ENCODE measurements at places on chromosomes 5 and 9.

DNA sequence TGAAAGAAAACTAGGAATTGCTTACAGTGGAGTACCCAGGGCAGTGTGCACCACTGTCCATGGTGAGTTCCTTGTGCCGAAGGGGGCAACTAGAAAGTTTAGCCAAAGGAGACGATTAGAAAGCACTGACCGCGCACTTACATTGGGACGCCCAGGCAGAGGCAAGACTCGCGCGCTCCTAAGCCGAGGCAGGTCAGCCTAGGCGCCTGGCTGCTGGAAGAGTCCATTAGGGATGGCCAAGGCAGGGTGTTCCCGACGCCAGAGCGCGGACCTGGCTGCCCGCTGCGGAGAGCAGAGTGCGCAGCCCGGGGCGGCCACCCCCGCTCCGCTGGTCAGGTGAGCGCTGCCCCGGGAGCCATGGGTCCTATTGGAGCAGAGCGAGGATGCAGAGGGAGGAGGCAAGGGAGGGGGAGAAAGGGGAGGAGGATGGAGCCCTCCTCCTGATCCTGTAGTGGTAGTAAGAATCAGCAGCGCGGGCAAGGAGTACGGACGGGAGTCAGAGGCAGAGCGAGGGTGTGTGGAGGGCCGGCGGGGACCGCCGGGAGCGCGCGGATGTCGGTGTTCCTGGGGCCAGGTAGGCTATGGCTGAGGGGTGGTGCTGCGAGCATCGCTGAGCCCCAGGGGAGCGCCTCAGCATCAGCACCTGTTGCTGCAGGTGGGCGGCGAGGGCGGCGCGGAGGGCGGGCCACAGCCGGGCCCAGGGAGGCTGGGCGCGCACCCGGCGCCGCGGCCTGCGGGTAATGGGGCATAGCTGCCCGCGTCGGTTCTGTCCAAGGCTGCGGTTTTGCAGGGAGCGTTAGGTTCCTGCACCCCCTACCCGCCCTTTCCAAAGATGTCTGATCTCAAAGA, at the start of gene ADGRV1:
ADGRV1 (plus strand) TSS at position 454 of the 849 bp plus-strand sequence; CDS start at position 553, 99 bp downstream.
- DNase-seq, result no peak

DNA sequence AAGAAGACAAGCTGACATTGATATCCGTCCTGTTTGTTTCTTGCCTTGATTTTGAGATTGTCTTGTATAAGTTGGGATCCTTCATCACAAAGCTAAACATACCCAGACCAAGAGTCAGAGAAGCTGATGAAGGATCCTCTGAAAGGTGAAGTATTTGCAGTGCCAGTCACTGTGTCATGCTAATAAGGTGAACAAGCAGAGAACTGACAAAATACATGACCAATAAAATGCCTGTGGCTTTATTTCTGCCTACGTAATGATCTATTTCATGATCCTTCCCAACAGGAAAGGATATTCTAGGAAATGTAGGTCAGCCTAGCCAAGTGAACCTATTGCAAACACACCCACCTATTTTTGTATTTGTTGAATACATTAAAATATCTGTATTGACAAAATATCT, 351.3 kb upstream of the CDH9 start:
- DNase-seq, result no peak

DNA sequence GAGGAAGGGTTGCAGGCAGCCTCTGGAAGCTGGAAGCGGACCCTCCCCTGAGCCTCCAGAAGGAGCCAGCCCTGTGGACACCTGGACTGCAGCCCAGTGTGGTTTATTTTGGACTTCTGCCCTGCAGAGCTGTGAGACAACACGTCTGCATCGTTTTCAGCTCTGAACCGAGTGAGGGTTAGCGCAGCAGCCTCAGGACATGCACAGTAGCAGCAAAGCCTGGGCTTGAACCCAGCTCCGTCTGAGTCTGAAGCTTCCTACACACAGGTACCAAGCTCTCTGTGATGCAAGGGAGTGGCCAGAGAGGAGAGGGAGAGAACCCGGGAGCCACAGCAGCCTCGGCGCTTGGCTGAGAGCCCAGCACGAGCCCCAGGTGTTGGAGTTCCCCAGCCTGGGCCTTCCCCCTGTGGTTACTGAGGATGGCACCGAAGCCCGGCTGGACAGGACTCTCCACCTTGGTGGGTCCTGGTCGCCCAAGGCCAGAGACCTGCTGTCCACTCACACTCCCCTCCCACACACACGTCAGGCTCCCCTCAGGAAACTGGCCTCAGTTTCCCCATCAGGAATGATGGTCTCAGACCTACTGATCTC, 128.2 kb downstream of the OLFM1 start:
- DNase-seq, result no peak

GRCh38 chr5:113692466-113692865, 179.0 kb downstream of the YTHDC2 start:
- no peak for DNase-seq

DNA sequence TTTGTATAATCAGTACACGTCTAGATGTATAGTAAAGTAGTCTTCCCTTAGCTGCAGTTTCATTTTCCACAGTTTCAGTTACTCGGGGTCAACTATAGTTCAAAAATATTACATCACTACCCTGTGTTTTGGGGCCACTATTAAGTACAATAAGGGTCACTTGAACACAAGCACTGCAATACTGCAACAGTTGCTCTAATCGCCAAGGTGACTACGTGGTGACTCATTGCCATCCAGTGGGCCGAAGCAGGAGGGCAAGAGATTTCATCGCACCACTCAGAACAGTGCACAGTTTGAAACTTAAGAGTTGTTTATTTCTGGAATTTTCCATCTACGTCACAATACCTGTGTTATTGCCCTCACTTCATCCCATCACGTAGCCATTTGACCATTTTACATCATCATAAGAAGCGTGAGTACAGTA, at the start of gene ARL14EPL:
ARL14EPL (plus strand) TSS at position 379 of the 424 bp plus-strand sequence. CDS start 18,994 bp downstream, outside the sequence.
- DNase-seq, result no peak

DNA sequence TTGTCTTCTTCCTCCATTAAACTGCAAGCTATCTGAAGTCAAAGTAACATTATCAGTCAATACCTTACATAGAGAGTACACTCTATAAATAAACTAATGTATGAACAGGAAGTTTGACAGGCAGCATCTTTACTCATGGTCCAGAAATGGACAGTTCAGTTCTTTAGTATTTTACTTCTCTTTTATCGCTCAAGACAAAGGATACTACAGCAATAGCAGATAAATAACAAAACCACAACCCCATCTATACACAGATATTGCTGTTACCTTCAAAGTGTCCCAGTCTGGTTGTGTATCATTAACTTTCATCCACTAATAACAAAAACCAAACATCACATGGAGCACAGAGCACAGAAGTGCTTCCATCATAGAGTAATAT, 46.4 kb downstream of the SEMA5A start:
- no peak for DNase-seq

DNA sequence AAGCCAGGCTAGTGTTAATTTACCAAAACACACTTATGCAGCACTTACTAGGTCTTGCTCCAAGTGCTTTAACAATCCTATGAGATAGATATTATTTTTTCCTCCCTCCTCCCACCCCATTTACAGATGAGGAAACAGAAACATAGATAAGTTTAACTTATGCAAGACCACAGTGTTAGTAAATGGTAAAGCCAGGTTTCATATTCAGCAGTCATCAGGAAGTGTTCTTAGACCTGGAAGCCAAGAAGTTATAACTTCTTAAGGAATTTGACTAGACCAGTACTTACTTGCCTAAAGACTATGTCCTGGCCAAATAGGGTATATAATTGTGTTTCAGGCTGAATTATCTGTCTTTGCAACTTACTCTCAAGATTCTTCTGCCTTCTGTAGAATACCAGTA, 15.9 kb downstream of the ABHD17B start:
- no peak for DNase-seq

DNA sequence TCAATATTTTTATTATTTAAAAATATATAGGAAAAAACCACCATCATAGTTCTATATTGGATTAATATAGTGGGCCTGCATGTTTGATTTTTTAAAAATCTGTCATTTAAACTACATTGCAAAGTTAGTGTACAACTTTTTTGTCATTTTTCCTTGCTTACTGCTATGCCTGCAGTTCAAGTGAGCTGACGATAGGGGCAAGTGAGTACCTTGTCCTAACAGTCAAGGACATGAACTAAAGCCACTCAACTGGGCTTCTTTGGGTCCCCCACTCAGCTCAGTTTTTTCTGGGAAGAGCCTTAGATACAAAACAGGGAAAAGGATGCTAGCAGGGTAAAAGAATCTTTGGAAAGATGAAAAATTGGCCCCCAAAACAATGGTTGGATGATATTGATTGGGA, 269.9 kb downstream of the MAN2A1 start:
- no peak for DNase-seq

- DNase-seq, result no peak
Observed at GRCh38 chr9:116032683-116033440, 120.7 kb upstream of the PAPPA start.

- no peak for DNase-seq
Observed at GRCh38 chr5:114062932-114063867, 298.7 kb upstream of the KCNN2 start.

GRCh38 chr5:158027806-158028775, 169.1 kb upstream of the CLINT1 start:
- no peak for DNase-seq

GRCh38 chr5:66757219-66757833, 161.1 kb downstream of the MAST4 start:
- DNase-seq, result no peak

DNA sequence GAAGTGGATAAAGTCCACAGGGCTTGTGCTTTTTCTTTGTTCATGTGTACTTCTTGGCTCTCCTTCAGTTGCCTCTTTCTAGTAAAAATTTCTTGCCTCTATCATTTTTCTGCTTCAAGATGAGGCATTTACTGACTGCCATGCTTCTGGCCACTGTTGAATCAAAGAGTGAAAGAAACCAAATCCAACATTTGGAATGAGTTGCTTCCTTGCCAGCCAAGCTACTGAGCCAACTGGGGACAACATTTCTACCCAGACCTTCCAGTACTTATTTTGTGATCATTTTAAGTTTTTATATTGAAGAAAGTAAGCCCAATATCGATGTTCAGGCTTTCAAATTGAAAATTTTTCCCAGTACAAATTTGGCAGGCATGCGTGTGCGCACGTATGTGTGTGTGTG, 73.2 kb downstream of the SNCAIP start:
- no peak for DNase-seq

GRCh38 chr9:132600326-132600984, 18.0 kb downstream of the BARHL1 start:
- DNase-seq, result no peak

GRCh38 chr9:137064027-137064879, 6.1 kb downstream of the SAPCD2 start:
- DNase-seq, result peak; percentile 49

GRCh38 chr9:68446836-68447235, 90.4 kb downstream of the PGM5 start:
- DNase-seq, result no peak

- DNase-seq, result no peak
Observed at GRCh38 chr5:78690253-78690972, 41.8 kb upstream of the LHFPL2 start.

GRCh38 chr5:91643797-91644196, 260.7 kb upstream of the ARRDC3 start:
- no peak for DNase-seq

DNA sequence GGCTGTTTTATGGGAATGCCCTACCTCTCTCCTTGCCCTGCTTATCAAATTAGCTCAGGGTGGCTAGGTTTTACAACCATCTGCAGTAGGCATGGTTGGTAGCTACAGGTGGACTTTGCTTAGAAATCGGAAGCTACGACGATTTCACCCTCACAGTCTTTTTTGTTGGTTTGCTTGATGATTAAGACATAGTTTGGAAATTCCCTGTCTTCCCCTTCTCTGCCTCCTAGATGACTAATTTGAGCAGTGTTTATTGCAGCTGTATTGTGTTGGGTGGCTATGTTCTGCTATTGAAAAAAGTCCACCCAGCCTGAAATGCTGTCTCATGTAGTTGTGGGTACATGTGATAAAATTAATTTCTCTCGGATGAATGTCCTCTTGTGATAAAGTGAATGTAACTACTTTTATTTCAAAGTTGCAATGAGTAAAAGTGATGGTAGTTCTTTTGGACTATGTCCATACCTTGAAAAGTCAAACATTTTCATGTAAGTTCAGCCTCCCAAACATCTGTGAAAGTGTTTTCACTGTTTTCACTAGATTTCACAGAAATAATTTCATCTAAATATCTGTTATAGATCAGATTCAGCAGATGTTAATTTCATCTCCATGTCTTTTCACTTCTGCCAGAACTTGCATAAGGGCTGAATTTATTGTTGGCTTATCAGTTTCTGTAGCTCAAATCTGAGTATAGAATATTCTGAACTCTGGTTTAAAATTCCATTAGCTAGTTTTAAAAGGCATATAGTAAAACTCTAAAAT, 37.3 kb upstream of the FYB1 start:
- no peak for DNase-seq

- DNase-seq, result no peak
Observed at GRCh38 chr5:106019261-106019660, 1651.5 kb downstream of the EFNA5 start.

DNA sequence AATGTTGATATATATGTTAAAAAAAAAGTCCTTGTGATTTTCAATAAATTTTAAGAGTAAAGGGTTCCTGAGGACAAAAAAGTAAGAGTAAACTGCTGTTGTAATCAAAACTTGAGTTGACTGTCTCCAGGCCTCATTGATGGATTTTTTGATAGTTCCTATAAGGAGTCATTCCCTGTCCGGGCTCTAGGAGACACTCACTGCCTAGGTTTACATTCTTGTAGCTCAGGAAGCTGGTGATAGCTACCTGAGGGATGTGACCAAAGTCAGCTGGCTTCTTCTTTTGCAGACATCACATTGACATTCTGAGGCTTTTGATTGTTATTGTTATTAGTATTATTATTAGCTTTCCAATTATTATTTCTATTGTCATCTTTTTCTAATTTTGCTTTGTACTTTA, 116.5 kb upstream of the FBXL7 start:
- no peak for DNase-seq

- no peak for DNase-seq
Observed at GRCh38 chr5:6502421-6502820, 53.8 kb downstream of the UBE2QL1 start.

GRCh38 chr5:174626369-174626920, 97.9 kb upstream of the MSX2 start:
- no peak for DNase-seq

DNA sequence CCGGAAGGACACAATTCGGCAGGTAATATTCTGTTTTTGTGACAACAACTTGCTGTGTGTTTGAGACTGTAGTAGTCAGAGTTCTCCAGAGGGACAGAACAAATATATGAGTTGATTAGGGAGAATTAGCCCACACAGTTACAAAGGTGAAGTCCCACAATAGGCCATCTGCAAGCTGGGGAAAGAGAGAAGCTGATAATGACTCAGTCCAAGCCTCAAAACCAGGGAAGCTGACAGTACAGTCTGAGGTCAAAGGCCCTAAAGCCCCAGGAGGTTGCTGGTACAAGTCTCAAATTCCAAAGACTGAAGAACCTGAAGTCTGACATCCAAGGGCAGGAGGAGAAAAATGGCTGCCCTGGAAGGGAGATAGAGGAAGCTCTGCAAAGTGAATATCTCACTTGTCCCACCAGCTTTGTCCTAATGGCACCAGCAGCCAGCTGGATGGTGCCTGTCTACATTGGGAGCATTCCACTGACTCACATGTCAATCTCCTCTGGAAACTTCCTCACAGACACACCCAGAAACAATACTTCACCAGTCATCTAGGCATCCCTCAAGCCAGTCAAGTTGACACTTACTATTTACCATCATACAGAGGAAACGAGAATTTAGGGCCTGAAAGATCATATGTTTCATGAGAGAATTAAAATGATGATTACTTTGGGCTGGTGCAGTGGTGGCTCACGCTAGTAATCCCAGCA, 36.3 kb upstream of the CTXN3 start:
- DNase-seq, result no peak
